ENCODE measurements at places on chromosomes 1 and 21.

DNA sequence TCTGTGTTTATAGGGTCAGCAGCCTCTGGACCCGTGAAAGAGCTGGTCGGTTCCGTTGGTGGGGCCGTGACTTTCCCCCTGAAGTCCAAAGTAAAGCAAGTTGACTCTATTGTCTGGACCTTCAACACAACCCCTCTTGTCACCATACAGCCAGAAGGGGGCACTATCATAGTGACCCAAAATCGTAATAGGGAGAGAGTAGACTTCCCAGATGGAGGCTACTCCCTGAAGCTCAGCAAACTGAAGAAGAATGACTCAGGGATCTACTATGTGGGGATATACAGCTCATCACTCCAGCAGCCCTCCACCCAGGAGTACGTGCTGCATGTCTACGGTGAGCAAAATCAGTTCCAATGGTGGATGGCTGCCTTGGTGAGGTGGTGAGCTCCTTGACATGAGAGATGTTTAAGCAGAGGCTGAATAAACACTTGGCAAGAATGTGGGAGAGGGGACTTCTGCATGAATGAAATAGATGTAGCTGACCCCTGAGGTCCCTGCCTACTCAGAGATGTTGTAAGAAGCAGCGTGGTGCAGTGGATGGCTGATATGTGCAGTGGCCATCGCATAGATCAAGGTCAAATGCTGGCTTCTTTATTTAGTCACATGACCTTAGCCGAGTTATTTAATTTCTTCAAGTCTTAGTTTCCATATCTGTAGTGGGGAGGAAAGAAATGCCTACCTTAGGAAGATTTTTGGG is 9.3 kb downstream of the SLAMF7 start:
- no peak for DNase-seq

- no peak for DNase-seq
Observed at GRCh38 chr21:36059823-36060158, 535 bp downstream of the SETD4 start.

- no peak for DNase-seq
Observed at GRCh38 chr21:44783020-44783696, 18.5 kb downstream of the UBE2G2 start.

DNA sequence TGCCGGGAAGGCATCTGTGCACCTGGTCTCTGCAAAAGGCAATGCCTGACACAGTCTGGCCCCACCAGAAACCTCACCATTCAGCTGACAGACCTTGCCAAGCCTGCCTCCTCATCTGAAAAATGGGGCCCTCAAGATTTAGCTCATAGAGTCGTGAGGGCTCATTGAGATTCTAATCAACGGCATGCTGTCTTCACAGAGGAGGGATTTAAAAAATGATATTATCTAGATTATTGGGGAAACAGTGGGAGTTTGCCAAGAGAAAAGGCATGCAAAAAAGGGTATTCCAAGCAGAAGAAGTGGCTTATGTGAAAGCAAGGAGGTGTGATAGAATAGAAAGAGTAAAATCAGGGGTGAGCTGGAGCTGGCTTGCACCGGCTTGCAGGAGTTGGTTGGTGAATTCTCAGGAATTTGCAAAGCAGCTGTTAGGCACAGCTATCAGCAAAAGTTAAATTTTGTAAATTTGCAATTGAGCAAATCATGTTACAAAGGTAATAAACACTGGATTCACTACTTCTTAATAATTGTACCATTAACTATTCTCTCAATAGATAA is 91.7 kb upstream of the WNT4 start:
- DNase-seq: no peak

DNA sequence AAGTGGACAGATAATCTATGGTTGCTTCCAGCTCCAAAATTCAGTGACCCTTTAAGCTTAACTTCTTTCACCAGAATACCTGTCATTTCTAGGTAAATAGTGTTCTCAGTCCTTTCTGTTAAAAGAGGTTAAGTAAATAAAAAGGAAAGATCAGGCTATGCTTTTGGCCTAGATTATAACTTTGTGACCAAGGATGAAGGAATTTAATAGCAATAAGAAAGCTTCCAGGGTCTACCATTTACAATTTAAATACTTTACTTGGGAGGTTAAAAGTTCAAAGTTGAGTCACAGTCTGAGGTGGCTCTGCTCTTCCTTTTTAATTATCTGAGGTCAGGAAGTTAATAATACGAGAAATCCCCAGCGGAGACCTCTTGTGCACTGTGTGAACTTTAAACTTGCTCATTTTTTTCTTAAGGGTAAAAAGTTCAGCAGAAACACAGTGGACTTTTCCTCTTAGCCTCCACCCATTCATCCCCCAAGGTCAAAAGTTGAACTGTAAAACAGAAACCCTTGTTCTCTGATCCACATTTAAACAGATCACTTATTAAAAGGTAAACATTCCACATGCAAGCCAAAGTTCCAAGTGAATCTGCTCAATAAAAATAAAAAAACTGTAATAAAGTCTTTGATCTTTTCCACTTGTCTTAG is 187.1 kb downstream of the NRIP1 start:
- DNase-seq: no peak

GRCh38 chr1:184854036-184854435 is 99.4 kb upstream of the EDEM3 start:
- no peak for DNase-seq

- DNase-seq: peak; percentile 88
Observed at GRCh38 chr1:167805041-167805556, 83.3 kb downstream of the MPZL1 start.

DNA sequence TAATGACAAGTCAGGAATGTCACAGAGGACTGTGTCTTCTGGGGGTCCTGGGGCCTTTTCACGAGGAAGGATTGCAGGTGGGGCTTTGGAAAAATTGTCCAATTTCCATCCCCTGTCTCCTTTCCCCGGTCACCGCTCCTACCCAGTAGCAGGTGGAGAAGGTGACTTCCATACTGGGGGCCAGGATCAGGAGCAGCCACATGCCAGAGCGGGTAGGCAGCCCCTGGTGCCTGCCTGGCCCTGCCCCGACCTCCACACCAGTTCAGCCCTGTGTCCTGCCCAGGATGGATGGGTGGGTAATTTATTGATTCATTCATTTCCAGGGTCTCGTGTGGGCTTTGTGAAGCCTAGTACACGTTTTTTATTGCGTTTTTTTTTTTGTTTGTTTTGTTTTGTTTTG is 51.7 kb downstream of the PRKCZ start:
- no peak for DNase-seq

- DNase-seq: peak; percentile 68
Observed at GRCh38 chr1:65421351-65422025, 1.0 kb downstream of the LEPR start.

GRCh38 chr1:235011599-235012435 is 116.8 kb downstream of the TOMM20 start:
- peak; percentile 99 for DNase-seq

- no peak for DNase-seq
Observed at GRCh38 chr1:208965351-208965750, 618.2 kb upstream of the CAMK1G start.

GRCh38 chr21:14864211-14865021 is 200.4 kb downstream of the NRIP1 start:
- DNase-seq: no peak

GRCh38 chr1:30661311-30661710 is 62.1 kb downstream of the MATN1 start:
- DNase-seq: no peak

- DNase-seq: no peak
Observed at GRCh38 chr1:219227360-219228057, 53.8 kb downstream of the LYPLAL1 start.

DNA sequence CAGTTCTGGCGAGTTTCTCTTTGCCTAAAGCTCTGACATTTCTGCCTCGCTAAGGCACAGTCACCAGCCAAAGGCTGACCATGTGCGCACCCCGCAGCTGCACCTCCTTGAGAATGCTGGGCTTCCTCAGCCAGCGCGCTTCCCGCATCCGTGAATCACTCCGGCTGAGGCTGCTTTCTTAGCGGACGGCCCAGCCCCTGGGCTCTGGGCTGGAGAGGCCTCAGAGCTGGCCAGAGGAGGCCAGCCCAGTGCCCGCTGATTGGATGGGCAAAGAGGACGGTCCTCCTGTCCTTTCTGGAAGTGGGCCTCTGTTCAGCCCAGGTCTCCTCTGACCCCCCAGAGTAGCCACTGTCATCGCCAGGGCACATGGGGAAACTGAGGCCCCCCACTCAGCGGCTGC is 56.1 kb downstream of the PRDM16 start:
- DNase-seq: no peak

DNA sequence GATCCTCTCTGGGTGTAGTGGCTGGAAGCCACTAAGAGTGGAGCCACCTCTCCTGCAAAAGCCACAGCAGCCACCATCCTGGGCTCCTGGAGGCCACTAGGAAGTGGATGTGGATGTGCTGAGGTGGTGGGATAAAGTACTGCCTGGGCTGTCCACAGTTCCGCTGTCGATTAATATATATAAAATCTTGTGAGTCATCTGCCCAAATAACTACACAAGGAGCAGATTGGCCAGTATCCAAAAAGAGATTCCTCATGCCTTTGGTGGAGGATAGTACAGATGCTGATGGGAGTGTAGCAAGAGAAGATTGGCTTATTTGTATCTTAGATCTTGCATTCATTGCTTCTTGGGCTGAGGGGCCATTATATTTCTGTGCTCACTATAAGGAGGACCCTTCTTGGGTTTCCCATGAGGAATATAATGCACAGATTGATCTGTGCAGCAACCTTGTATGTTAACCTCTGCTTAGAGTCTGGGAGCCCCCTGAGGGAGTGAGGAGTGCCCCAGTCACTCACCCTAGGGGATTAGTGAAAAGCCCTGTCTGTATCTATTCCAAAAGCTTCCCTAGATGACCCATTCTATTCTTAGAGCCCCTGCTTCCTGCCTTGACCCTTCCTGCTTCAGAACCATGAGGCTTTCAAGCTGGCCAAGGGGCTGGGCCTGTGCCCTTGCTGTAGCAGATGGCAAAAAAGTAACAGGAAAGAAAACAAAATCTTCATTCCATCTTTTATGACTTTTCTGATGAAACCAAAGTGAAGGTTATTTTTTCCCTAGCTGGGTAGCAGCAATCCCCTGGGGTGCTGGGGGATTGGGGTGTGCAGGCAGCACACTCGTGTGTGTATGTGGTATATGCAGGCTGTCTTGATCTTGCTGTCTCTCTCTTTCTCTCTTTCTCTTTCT is 31.7 kb downstream of the RCSD1 start:
- no peak for DNase-seq

DNA sequence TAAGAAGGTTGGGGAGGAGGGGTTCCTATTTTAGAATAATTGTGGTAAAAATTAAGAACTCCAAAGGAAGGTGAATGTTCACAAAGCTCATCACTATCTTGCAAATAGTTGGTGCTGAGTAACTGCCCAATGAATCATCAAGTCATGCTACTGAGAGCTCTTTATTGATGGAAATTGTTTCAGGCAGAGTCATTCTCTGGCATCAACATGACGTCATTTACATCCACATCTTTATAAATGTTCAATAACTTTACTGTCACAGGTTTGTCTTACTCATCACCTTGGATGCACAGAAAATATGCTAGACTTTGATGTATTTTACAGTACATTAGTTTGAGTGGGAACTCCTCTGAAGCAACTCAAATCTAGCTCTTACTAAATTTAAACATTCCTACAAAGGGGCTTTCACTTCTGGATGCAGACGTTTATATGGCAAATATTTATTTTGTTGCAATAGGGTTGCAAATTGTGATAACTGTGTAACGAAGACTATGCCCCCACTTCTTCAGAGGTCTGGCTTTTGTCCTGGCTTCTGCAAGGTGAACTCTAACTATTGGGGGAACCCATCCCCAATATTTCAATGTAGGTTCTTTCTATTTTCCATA is 273.7 kb upstream of the AJAP1 start:
- no peak for DNase-seq

DNA sequence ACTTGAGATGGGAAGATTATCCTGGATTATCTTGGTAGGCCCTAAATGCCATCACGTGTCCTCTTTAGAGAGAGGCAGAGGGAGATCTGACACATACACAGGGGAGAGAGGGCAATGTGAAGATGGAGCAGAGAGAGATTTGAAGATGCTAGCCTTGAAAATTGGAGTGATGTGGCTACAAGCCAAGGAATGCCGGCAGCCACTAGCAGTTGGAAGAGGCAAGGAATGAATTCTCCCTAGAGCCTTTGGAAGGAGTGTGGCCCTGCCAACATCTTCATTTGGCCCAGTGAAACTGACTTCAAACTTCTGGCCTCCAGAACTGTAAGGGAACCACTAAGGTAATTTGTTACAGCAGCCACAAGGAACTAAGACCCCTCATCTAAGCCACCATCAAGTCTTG is 8.9 kb upstream of the CAMTA1 start:
- DNase-seq: no peak

- no peak for DNase-seq
Observed at GRCh38 chr1:29569971-29570634, 333.8 kb downstream of the PTPRU start.

- DNase-seq: no peak
Observed at GRCh38 chr1:39690794-39691382, 345 bp downstream of the HPCAL4 start.

- no peak for DNase-seq
Observed at GRCh38 chr1:151368393-151369301, 3.9 kb downstream of the SELENBP1 start.

GRCh38 chr1:240946926-240947325 is 335.0 kb upstream of the GREM2 start:
- no peak for DNase-seq

DNA sequence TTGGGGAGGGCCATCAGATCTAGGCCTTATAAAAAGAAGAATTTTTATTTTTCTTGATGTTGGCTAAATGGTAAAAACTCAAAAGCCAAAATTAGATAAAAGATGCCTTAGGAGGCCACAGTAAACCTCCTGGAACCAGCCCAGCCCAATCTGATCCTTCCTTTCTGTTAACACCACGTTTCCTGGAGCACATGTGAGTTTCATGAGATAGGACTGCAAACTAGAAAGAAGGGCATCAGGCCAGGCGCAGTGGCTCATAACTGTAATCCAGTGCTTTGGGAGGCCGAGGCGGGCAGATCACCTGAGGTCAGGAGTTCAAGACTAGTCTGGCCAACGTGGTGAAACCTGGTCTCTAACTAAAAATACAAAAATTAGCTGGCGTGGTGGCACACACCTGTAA is 6.7 kb downstream of the HSF2BP start:
- DNase-seq: no peak

DNA sequence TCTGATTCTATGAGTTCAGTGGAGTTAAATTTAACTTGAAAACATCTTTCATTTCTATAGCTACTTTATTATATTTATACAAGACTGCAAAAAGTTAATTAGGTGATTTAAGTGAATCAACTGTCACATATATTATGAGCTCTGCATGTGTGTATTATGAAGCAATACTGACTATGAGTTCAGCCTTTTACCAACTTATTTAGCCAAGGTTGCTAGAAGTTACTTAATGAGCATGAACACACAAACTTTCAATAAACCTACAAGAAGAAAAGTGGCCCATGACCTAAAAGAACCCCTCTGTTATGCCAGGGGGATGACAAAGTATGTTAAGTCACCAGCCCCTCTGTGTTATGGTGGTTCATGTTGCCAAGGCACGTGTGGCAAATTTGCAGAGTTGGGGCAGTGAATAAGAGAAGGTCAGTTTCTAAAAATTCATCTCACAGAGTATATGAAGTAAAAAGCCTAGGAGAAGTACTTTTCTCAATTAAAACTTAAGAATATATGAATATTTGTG is 86.7 kb upstream of the LYPLAL1 start:
- no peak for DNase-seq

GRCh38 chr1:51523931-51524330 is 4.9 kb upstream of the EPS15 start:
- no peak for DNase-seq

All from hematopoietic multipotent progenitor cell (in vitro differentiated cells).